EH (cell line): ENCODE measurements at places on chromosomes 7 and 10.

DNA sequence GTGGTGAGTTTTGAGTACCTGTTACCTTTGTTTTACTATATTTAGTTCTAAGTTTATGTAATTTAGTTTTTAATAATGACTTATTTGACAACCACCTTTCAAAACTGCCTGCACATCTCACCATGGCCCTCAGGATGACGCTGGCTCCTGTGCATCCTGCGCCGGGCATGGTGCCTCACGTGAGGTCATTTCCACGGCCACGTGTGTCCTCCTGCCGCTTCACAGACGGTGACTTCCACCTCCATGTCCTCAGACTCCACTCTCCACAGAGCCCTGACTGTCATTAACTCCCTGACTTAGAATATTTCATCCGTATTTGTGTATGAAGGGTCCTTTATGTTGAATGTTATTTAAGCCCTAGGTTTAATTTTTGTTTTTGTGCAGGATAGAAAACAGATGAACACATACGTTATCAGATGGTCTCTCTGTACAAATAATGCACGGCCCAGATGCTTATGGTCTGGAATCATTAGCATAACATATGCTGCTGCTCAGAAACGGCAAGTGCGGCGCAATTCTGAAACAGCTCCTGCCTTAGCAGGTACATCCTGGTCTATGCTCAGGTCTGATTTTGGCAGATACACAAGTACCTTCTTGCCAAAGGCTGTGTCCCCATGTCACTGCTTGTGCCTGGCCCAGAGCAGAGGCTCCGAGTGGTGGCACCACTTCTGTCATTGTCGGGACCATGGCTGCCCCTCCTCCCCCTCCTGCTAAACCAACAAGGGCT is 155.8 kb downstream of the WDR37 start:
- no peak for DNase-seq

DNA sequence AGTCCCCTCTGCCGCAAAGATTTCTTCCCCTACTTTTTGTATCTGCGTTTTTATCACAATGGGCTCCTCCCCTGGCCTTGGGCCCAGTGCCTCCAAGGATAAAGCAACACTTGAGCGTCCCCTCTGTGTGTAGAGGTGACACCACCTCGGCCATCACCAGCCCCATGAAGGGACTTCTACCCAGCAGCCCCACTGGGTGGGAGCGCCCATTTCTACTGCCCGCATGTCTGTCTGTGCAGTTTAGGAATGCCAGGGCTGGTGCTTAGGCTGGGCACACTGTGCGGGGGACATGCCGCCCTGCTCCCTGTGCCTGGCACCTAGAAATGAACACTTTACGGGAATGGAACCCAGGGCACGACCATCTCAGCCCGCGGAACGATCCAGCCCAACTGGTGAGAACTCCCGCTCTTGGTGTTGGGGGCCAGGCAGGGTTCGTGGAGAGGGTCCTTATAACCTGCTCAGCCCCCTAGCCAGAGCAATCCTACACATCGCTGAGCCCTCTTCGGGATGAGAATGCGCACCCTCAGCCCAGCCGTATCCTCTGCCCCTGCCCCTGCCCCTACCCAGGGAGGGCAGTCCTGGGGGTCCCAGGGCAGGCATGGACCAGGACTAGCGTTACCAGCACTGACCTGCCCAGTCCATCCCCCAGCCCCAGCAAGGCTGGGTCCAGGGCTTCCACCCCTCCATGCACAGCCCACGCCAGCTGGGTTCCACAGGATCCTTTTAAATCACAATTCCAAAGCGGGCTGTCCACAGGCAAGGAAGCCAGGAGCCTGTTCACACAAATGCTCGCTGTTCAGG is 12.8 kb downstream of the CRYGN start:
- no peak for DNase-seq

DNA sequence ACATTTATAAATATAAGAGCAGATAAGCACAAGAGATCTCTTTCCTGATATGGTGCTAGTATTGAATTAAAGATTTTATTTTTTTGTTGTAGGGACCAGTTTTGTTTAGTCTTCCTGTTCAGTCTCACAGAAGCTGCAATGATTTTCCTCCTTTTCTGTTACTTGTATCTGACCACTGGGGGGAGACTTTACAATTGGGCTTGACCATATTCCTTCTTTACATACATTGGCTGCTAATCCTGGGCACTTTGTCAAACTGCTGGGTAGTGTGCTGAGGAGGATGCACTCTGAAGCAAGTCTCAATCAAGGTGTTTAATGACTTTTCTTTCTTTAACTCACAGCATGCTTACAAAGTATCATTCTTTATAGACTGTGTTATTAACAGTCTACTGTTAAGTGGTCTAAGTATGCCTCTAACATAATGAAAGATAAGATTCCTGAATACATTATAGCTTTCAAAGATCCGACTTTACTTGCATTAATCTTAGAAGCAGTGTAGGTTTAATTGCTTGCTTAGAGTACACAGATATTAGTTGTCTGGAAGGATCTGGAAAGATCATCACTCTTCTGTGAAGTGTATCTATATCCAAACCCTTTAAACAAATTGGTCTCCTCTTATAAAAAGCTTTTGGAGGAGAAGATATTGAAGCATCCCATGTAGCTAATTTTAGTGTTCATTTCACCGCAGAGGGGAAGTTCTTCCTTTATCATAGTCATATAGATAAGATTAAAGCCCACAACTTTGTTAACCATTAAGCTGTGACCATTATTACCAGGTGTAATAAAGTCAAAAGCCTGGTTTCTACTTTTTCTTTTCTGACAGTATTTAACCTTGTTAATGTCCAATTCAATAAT is 3.1 kb downstream of the PALS2 start:
- DNase-seq, result peak; percentile 75

DNA sequence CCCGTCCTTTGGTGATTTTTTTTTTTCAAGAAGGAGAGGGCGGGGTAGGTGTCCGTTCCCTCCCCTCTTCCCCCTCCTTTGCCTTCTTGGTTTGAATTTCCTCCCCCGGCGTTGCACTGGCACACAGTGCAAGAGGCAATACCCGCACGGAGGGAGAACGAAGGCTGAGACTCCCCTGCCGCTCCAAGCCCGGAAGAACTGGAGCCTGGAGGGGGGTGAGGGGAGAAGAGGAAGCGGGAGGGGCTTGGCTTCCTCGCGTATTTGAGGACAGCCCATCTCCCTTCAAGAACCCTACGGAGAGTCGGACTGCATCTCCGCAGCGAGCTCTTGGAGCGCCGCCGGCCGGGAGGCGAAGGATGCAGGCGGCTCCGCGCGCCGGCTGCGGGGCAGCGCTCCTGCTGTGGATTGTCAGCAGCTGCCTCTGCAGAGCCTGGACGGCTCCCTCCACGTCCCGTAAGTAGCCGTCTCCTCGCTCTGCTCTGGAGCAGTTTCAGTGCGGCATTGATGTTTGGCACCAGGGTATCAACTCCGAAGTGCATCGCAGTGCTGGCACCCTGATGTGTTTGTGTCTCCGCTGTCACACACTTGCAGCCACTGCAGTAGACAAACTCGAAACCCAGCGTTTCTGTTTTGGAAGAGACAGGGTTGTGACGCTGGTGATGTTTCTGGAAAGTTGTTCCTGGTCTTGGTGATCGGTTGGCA is at the start of gene CNTNAP2:
TSS of gene CNTNAP2 (plus strand) at position 281 of the 702 bp plus-strand sequence. CDS start at position 357, 76 bp downstream.
- peak; percentile 13 for DNase-seq

DNA sequence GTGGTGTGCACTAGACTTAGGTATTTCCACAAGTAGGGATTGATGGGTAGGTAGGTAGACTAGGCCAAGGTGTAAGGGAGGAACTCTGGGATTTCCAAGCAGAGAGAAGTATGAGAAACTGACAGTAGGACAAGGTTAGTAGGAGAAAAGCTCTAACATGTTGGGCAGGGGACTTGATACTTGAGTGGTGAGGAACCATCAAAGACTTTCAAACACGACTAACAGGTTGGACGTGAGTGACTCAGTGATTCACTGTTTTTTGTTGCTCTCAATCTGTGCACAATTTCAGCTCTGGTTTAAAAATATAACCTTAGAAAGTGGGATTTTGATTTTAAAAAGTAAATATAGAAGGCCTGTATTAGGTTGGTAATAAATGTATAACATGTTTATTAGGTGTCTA is 44.4 kb downstream of the KLHDC10 start:
- DNase-seq, result no peak

DNA sequence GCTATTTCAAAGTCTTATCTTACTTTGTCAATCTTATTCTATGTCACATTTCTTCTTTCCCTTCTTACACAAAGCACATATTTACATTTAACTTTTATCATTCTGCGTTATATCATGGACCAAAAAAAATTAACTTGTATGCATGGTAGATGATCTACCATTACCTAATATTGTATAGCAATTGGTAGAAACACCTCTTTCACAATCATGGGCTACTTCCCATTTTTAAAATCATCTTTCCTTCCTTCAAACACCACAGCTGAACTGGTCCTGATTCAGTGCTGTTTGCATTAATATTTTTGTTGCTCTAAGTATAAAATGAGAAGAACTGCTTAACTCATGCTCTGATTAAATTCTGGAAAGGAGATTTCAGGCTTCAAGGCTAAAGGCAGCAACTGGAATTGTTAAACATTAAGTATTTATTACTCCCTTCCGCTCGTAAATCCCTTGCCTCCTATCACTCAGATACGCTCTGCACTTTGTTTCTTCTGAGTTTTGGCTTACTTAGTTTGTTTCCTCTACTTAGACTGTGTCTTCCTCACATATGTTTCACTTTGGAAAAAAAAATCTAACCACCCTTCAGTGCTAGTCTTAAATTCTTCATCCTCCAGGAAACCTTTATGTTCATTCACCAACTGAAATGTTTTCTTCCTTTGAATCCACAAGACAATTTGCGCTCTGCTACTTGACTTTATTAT is 901.4 kb downstream of the PCDH15 start:
- no peak for DNase-seq

DNA sequence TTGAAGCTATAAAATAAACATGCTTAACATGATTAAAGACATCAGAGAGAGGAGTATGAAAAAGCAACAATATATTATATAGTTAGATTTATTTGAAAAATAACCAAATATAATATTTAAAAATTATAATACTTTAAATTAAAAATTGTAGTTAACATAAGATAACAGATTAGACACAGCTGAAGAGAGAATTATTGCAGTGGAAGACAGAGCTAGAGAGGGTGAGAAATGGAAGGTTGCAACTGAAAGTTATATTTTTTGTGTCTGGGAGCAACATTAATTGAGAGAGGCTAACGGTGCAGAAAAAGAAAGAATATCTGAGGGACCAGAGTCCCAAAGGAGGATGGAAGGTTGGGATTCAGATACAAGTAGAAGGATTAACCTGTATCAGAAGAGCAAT is 548.9 kb upstream of the FZD8 start:
- no peak for DNase-seq

DNA sequence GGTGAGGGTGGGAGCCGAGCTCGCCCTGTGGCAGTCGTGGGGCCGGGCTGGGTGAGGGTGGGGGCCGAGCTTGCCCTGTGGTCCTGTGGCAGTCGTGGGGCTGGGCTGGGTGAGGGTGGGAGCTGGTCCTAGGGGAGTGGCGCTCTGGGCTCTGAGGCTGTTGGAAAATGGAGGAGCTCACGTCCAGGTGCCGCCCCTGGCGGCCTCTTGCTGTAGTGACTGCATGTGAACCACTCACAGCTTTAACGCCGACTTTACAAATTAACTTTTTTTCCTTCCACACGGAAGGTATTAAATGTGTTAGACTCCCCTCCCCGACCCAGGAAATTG is 312.6 kb downstream of the WDR37 start:
- DNase-seq, result no peak

GRCh38 chr10:29081951-29082685 is 206.8 kb upstream of the LYZL1 start:
- DNase-seq, result no peak

DNA sequence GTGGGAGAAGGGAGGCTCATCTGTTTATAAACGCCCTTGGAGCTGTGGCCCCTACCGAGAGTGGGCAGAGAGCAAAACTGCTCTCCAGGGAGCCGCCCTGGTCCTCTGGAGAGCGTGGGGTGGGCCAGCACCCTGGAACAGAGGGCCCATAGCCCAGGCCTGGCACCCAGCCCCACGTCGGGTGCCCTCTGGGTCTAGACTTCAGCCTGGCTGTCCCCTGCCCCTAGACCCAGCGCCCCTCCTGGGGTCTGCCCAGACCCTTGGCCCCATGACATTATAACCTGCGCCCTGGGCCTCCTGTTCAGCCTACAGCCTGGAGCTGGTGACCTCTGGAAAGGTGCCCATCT is 24.7 kb downstream of the GET4 start:
- DNase-seq, result no peak

GRCh38 chr7:26538689-26539088 is 247.0 kb downstream of the SNX10 start:
- DNase-seq, result no peak

- DNase-seq, result peak; percentile 5
These were observed 1.2 kb downstream of the TSPAN12 start for GRCh38 chr7:120856621-120857352.

- no peak for DNase-seq
These were observed 47.6 kb upstream of the TMEM72 start for GRCh38 chr10:44863344-44864047.

DNA sequence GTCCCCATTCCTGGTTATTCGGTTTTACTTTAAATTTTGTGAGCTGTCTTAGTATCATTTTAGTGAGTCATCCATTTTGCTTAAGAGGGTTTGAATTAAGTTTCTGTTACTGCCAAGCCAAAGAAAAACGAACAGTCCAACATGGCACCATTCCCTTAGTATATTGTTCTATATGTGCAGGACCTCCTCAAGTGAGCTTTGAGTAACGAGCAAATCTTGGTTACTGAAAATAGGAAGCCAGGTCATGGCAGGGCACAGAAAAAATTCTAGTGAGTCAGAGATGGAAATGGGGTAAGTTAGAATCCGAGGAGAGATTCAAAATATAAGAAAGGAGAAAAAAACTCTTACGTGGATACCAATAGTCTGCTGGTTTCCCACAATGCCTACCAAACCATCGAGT is 292.9 kb downstream of the BAMBI start:
- DNase-seq, result peak; percentile 62

DNA sequence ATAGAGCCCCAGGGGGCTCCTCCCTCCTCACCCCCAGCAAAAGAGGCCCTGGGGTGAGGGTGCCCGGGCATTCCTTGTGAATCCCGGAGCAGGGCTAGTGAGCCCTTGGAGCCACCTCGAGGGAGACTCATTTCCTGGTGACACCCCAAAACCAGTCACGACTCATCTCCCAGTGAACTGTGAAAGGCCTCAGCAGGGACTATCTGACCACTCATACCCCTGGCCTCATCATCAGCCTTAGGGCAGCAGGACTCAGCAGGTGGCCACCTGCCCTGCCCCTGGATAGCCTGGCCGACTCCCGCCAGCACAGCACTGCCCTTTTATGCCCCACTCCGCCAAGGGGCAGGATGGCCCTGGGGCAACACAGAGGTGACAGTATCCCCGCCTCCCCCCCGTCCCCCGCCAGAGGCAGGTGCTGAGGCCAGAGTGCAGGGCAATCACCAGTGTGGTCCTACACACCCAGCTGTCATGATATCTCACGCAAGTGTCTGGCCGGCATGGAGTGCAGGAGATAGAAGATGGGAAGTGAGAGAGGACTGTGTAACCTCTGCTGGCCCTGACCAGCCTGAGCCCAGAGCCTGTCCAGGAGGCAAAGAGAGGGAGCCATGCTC is 3.2 kb downstream of the SNCG start:
- DNase-seq, result peak; percentile 38

DNA sequence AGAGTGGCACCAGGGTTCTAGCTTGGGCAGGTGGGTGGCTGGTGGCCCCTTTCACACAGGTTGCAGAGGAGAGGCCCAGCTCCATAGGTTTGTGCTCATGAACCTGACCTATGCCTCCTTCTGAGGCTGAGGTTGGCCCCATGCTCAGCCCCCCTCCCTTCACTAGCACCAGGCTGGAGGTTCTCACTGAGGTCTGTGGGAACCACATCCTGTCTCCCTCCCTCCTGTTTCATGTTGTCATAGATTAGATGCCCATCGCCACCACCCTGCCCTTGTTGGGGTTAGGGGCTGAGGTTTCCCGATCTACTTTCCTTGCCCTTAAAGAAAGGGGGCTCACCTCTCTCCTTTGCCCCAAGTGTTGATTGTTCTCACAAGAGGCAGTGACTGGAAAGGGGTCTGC is 14.7 kb downstream of the NEUROG3 start:
- no peak for DNase-seq
